ENCODE measurements at places on chromosomes 1 and 21. TPM values are rescaled to one million over a fixed set of nuclear protein-coding genes. Genes with fewer than 3 reads are reported as not detected.

DNA sequence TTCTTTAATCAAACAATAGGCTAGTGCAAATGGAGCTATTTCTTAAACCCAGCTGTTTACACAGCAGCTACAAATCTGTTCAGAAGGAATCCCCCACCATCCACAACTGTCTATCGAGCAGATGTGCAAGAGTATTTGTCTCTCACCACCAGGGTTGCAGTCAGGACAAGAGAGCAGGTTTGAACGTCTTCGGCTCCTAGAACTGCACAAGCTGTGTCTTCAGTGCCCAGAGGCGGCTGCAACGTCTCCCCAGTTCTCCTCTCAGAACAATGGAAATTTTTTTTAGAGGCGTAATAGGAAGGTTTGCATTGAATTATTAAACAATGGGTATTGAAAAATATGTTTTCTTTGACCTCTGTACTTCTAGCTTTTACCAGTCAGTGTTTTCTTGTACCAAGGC is 7.3 kb downstream of the OVAAL start:
- no peaks in the 10 kb centered on the region for H3K27me3 ChIP-seq
- no peak overlapping the region for H3K27ac ChIP-seq
- H3K4me3 ChIP-seq = no peak overlapping the region

DNA sequence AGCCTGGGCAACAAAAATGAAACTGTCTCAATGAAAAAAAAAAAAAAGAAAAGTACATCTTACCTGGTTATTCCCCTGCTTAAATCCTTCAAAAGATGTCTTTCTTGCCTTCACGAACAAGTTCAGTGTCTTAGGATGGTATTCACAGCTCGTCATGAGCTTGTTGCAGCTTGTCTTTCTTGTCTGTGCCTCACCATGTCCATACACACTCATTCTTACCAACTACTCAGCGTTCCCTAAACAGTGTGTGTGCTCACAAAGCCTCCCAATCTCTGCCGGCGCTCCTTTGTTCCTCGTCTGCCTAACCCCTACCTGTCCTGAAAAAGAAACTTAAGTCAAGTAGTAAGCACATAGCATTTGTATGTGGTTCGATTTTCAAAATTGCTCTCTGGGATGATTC is 31.1 kb downstream of the UBE4B start:
- no peak overlapping the region for H3K4me3 ChIP-seq
- H3K27ac ChIP-seq = no peak overlapping the region
- H3K36me3 ChIP-seq = no peaks in the 10 kb centered on the region
- DNase-seq = no peak
- no peaks in the 10 kb centered on the region for H3K4me1 ChIP-seq

GRCh38 chr1:234771642-234772344 is 161.8 kb upstream of the IRF2BP2 start:
- peak overlapping the region; percentile 70 for H3K27ac ChIP-seq
- no peaks in the 10 kb centered on the region for H3K27me3 ChIP-seq
- no peak overlapping the region for H3K4me3 ChIP-seq
- H3K4me1 ChIP-seq = peaks cover 24% of the 10 kb centered on the region
- no peak for DNase-seq

- H3K4me1 ChIP-seq = no peaks in the 10 kb centered on the region
- no peaks in the 10 kb centered on the region for H3K36me3 ChIP-seq
- DNase-seq = no peak
- no peaks in the 10 kb centered on the region for H3K27me3 ChIP-seq
Measured at GRCh38 chr1:82045221-82045620, 244.5 kb downstream of the ADGRL2 start.

- no peak overlapping the region for H3K27ac ChIP-seq
- no peaks in the 10 kb centered on the region for H3K36me3 ChIP-seq
- H3K4me3 ChIP-seq = no peak overlapping the region
- no peak for DNase-seq
Measured at GRCh38 chr1:201826830-201827229, 2.1 kb upstream of the IPO9 start.

- H3K36me3 ChIP-seq = no peaks in the 10 kb centered on the region
- H3K4me3 ChIP-seq = no peak overlapping the region
- DNase-seq = no peak
- H3K27ac ChIP-seq = no peak overlapping the region
Measured at GRCh38 chr1:208105756-208106155, 138.4 kb downstream of the PLXNA2 start.

DNA sequence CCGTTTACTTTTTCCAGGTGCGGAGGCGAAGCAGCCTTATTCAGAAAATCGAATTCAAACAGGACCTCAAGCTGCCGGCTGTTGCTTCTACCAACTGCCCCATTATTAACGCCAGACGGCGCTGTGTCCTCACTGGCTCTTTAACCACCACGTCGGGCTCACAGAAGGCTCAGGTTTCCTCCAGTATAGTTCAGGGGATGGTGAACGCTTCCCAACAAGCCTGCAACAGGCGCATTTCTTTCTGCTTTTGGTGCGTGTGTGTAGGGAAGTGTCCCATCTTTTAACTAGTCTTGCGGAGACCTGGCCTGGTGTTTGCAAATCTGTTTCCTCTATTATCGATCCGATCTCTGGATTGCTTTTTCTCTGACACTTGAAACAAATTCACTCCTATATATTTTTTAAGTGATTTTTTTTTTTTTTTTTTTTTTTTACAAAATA is 791 bp upstream of the STUM start:
- no peak overlapping the region for H3K27ac ChIP-seq
- H3K27me3 ChIP-seq = no peaks in the 10 kb centered on the region
- DNase-seq = peak; percentile 80
- no peak overlapping the region for H3K4me3 ChIP-seq

DNA sequence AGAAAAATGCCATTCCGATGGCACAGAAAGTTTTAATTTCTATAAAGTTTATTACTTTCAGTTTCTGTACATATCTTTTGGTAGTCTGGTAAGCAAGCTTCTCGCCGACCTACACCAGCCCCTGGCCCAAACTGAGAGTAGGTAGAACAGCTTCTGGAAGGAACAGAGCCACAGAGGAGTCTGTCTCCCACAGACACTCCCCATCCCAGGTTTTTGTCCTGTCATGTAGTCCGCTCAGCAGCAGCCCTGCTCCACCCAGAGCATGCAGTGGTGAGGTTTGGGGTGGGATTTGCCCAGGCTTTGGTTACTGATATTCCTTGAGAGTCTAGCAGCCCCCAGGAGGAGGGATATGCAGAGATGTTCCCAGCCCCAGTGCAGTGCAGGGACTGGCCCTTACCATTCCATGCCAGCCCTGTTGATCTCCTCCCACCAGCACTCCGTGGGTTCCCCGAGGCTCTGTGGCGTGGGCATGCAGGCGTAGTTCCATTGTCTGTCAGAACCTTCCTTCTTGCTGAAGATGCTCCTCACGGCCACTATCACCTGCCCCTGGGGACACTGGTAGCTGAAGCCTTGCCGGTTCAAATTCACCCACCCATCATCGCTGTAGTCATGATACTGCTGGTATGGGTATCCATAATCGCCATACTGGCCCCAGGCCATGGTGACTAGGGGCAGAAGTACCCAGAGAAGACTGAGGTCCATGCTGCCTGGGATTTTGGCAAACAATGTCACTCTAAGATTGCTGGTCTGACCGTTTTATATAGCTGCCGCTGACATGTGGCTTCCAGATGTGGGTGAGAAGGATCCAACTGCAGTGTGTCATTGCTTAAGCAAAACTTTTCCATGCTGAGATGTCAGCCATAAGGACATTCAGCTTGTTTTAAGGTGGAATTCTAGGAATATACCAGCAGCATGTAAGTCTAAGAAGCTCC is at the start of gene DPT:
Gene DPT (minus strand): TSS at position 734 of the 932 bp plus-strand sequence. CDS start 32 bp downstream, at position 702.
- no peaks in the 10 kb centered on the region for H3K27me3 ChIP-seq
- no peaks in the 10 kb centered on the region for H3K36me3 ChIP-seq
- DNase-seq = no peak
- H3K4me1 ChIP-seq = no peaks in the 10 kb centered on the region
- H3K27ac ChIP-seq = peak within 1 kb of the TSS; percentile 21

DNA sequence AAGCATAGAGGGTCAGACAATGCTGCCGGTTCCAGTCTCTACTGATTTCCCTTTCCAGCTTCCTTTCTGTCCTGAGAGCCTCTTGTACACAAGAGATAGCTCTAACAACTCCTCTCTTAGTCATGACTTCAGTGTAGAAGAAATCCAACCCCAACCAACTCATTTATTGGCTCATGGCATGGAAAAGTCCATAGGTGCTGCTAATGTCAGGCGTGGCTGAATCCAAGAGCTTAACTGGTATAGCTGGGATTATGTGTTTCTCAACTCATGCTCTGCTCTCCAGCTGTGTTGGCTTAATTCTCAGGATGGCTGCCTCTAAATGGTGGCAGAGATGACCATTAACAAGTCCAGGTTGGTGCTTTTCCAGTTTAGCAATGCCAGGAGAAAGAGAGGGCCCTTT is 12.4 kb upstream of the THRAP3 start:
- no peak overlapping the region for H3K4me3 ChIP-seq
- no peak overlapping the region for H3K27ac ChIP-seq
- H3K4me1 ChIP-seq = no peaks in the 10 kb centered on the region

Gene SIPA1L2
- 72.4 TPM for total RNA-seq

Gene GJB3
- 1.9 TPM for total RNA-seq
